ENCODE measurements at places on chromosomes 6 and 20.

GRCh38 chr6:125165256-125165655 lies 11.7 kb downstream of the TPD52L1 start:
- no peak for DNase-seq

DNA sequence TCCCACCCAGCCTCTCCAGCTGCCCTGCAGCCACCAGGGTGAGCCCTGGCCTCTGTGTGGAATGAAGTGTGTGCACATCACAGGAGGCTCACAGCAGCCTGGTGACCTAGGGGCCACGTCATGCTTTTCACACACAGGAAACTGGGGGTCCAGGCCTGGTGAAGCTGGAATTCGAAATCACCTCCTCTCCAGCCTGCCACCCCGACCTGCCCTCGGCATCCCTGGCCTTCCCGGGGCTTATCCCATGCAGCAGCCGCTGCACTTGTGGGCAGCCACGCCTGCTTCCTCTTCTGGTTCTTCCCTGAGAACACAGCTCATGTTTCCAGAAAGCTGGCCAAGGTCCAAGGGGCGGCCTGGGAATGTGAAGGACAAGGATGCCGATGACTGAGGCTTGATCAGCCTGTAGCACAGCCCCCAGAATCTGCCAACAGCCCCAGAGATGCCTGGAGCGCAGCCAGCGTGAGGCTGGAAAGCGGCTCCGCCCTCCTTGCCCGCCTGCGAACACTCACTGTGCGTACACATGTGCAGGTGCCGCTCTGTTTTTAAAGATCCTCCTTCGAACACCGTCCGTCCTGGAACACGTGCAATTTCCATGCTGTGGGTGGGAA lies 4.2 kb upstream of the NTSR1 start:
- no peak for DNase-seq

GRCh38 chr6:111667931-111668330 lies 62.3 kb upstream of the TRAF3IP2 start:
- no peak for DNase-seq

DNA sequence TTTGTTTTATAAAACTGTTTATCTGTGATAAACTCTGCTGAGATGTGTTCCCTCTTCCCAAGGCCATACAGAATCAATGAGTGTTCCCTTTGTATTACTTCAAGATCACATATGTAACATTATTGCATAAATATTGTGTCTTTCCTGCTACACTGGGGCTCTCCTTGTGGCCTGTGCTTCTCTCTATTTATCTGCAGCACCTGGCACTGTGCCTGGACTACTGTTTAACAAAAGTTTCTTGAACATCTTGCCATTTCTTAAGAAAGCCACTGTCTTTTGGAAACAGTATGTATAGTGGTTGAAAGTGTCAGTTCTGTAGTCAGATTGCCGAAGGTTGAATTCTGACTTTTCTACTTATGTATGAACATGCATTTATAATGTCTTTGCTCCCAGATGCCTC lies 169.0 kb upstream of the SCGN start:
- DNase-seq: no peak

- DNase-seq: no peak
These were observed 59.5 kb downstream of the MTHFD1L start for GRCh38 chr6:150924808-150925589.

GRCh38 chr6:169518451-169518850 lies 183.4 kb downstream of the WDR27 start:
- DNase-seq: no peak

DNA sequence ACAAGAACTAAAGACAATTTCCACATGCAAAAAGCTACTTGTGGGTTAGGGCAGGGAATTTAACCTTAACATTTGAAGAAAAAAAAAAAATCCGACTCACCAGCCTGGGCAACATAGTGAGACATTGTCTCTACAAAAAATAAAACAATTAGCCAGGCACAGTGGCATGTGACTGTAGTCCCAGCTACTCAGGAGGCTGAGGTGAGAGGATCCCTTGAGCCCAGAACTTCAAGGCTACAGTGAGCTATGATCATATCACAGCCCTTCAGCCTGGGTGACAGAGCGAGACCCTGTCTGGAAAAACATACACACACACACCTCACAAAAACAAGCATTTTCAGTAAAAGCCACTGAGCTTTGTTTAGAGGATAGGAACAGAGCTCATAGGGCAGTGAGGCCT lies 56.2 kb downstream of the ARHGAP18 start:
- no peak for DNase-seq

- no peak for DNase-seq
These were observed 21.8 kb upstream of the RPS6KA2 start for GRCh38 chr6:166648846-166649245.

DNA sequence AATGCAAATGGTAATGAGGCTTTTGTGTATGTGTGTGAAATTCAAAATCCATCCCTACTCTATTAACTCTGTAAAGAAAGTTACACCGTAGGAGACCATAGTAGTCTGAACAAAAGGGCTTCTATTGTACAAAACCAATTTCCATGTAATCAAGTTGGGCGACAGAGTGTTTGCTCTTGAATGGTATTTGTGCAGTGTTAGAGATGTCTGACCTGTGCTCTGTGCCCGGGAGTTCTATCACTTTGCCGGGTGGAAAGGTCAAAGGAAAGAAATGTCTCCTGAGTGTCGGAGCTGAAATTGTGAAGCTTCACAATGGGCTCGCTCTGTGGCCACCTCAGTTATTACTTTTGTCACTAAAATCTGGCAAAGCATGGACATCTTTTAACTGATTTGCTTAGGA lies 312.0 kb downstream of the SAMD5 start:
- DNase-seq: no peak

DNA sequence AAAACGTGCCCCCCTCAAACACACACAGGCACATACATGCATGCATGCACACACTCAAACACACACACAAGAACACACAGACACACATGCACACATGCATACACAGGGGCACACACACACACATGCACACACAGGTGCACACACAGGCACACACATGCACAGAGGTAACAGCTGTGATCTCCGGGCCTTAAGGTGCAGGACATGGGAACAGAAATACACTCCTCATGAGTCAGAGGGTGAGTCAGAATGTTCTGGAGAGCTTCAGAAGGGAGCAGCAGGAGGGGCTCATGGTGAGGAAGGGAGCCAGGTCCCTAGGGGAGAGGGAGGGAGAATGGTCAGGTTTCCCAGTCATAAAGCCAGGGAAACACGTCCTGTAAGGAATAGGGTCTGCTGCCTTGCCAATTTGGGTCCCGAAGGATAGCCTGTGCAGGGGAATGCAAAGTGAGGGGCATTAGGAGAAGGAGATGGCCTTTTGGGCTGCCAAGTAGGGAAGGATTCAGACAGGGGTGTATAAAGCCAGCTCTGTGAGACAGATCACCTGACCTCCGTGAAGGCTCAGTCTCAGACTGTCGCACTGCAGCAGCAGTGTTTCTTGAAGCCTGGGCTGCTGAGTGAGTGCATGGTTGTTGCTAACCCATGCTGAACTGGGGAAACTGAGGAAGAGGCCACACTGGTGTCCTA lies 123.9 kb downstream of the MAFB start:
- no peak for DNase-seq

GRCh38 chr20:48776306-48776705 lies 51.5 kb downstream of the PREX1 start:
- DNase-seq: no peak

DNA sequence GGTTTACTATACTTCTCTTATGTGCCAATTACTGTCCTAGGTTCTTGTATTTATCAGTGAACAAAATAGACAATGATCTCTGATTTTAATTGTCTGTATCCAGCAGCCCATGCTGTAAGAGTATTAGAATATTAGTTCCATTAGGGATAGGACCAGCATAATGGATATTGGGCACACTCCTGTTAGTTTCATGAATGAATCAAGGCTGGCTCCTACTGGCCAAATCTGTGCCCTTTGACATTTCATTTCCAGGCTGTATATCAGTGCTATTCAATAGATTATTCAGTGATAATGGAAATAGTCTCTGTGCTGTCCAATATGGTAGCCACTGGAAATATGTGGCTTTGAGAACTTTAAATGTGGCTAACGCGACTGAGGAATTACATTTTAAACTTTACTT lies 1007.9 kb upstream of the FLRT3 start:
- DNase-seq: no peak

DNA sequence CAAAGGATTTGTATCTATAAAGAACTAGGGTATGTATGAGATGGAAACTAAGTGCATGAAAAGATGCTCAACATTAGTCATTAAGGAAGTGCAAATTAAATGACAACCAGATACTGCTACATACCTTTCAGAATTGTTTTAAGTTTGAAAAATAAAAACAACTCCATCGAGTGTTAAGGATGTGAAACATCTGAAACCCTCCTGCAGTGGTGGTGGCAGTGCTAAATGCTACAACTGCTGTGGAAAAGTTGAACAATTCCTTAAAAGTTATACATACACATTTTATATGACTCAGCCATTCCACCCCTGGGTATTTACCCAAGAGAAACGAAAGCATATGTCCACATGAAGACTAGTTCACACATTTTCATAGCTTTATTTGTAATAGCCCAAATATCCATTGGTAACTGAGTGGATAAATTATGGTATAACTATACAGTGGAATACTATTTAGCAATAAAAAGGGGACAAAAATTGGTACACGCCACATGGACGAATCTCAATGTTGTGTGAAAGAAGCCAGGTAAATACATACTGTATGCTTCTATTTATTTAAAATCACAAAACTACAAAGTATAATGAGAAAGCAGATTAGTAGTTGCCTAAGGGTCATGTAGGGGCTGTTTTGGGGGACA lies 10.6 kb downstream of the ARMH2 start:
- DNase-seq: no peak

GRCh38 chr20:43936805-43937204 lies 22.2 kb downstream of the TOX2 start:
- no peak for DNase-seq

GRCh38 chr6:75142721-75143120 lies 63.1 kb downstream of the COL12A1 start:
- no peak for DNase-seq

- no peak for DNase-seq
These were observed 184.0 kb upstream of the FLRT3 start for GRCh38 chr20:14521436-14521835.

- DNase-seq: no peak
These were observed 16.6 kb downstream of the DCDC2 start for GRCh38 chr6:24340998-24341938.

GRCh38 chr20:31680286-31681127 lies 42.2 kb downstream of the BCL2L1 start:
- DNase-seq: no peak

DNA sequence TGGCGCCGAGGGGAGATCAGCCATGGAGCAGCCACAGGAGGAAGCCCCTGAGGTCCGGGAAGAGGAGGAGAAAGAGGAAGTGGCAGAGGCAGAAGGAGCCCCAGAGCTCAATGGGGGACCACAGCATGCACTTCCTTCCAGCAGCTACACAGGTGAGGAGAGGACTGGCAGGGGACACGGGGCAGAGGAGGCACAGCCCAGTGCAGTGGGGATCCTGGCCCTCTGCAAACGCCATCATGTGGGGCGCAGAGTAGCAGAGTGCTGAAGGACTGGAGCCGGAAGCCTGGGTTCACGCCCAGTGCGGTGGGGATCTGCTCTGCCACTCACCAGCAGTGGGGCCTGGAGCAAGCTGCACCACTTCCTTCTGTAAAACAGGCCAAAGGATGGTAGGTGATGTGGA lies 41.1 kb upstream of the FANCE start:
- no peak for DNase-seq

- DNase-seq: no peak
These were observed 133.7 kb upstream of the GMDS start for GRCh38 chr6:2378891-2379652.

GRCh38 chr6:103675807-103676406 lies 1183.8 kb downstream of the HACE1 start:
- no peak for DNase-seq

- DNase-seq: no peak
These were observed 27.2 kb downstream of the CRISP1 start for GRCh38 chr6:49839162-49839561.

DNA sequence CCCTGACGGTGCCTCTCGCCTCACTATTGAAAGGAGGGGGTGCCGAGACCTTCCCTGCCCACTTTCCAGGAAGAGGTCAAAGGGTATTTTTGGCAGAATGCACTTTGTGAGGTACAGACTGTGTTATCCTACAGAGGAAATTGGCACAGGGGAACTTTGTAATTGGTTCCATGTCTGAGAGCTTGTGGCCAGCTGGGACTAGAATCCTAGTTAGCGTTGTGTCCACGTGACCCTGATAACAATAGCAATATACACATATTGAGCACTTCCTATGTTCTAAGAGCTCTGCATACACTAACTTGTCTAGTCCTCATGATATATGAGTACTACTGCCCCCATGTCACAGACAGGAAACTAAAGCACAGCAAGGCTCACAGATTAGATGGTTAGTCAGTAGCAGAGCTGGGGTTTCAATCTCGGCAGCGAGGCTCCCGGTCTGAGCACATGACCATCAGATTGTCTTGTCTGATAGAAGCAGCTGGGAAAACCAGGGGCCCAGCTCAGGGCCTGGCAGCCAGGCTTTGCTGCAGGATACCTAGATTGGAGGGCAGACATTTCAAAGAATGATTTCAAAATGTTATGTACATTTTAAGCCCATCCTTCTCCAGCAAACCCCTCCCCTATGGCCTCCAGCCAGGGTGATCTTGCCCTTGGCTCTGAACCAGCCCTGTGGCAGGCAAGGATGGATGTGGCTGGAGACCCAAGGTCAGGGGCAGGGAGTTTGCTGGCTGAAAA lies 1.4 kb downstream of the MAPK13 start:
- peak; percentile 43 for DNase-seq

DNA sequence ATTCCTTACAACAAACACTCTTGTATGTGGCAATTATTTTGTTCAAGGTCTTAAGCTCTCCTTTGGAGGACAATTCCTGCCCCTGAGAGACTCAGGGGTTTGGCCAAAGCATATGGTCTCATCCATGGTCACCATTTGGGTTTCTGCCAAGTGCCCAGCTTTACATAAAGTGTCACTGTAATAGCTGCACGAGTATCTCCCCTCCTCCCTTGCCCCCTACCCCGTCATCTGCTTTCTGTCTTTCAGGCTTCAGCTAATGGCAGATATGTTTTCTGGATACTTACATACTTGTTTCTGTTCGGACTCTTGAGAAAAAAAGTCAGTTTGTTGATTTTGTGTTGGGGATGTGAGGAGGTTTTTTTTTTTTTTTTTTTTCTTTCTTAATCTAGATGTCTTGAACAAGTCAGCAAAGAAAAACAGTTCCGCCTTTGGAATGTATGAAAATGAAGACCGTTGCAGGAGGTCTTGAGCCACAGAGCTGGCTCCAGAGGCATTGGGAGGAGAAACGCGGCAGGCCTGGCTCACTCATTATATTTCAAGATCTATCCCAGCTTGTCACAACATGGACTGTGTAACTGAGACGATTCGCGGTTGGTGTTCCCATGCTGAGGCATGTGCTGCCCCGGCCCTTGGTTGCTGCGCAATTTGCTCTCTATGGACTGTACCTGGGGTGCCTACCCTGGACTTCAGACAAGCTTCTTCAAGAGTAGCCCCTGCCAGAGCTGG lies 32.6 kb upstream of the STX16 start:
- DNase-seq: no peak

- DNase-seq: no peak
These were observed 5.8 kb upstream of the SRXN1 start for GRCh38 chr20:658731-659291.

DNA sequence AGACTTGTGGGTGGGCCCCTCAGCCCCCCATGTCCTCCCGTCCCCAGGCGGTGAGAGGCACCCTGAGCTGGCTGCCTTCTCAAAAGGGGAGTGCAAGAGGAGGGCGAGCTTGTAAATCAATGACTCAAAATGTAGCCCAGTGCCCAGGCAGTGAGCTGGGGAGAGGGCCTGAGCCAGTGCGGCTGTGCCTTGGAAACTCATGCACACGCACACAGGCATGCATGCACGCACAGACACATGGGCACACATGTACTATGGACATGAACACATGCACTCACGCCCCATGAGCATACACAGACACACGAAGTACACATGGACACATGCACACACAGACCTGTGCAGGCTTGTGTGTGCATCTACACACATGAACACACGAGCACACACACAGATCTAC lies 133.5 kb downstream of the TAF4 start:
- DNase-seq: no peak
